ENCODE measurements at places on chromosomes 2 and 18.

DNA sequence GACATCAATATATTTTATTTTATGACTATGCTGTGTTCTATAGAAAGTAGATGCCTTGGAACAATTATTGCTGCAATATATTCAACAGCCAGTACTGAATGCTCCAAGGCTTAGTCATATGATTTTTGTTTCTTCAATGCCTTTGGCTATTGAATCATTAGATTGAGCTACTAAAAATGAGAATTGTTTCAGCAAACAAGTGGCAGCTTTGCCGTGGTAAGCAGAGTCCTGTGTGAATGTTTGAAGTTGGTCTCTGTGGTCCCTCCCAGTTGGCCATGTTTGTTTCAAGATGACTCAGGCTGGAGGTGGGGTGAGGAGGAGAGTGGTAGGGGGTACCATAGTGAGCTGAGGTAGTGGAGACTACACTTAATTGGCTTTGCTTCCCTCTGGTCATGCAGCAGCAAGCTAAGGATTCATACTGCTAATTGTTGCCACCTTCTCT lies 198.6 kb upstream of the EPAS1 start:
- no peak for DNase-seq

DNA sequence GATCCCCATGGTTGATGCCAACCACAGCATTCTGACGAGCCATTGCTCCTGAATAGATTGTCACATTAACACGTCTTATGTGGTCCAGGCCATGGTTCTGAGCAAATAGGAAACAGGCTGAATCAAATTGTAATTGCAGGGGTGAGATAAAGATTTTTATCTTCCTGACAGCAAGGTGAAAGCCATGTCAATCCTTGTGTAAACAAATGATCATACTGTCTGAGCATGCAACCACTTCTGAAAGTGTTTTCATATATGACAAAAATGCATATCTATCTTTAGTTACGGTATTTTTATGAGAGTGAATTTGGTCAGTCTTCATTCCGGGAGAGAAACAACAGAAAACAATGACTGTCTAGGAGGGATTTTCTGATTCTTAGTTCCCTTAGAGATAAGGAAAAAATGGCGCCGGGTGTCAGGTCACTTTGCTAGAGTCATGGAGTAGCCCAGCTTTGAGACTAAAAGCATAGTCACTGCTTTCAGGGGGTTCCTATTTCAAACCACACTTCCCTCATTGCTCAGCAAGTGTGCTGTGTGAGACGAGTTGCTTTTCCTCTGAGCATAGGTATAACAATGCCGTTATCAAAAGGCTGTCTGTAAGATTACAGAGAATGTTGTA lies 958.9 kb downstream of the DCDC2C start:
- no peak for DNase-seq

DNA sequence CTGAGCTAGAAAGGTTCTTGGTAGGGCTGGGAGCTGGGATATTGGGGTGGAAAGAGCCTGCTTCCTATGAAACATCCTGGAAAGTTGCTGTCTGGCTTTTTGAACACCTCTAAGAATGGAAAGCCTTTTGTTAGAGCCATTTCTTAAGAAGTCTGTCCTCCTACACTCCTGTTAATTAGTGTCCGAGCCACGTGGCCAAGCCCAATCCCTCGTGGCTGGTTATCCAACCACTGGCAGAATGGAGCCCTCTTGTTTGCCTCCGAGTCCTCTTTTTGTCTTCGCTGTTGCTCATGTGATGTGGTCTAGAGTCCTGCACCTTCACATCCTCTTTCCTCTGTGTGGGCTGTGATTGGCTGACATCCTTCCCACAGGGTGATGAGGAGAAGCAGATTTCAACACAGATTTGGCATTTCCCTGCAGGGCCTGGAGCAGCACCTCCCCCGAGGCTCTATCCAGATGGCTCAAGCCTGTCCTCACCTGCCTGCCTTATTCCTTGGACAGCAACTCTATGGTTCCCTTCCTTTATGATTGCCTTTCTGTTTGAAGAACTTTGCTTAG lies 8.2 kb upstream of the TOGARAM2 start:
- DNase-seq: no peak

DNA sequence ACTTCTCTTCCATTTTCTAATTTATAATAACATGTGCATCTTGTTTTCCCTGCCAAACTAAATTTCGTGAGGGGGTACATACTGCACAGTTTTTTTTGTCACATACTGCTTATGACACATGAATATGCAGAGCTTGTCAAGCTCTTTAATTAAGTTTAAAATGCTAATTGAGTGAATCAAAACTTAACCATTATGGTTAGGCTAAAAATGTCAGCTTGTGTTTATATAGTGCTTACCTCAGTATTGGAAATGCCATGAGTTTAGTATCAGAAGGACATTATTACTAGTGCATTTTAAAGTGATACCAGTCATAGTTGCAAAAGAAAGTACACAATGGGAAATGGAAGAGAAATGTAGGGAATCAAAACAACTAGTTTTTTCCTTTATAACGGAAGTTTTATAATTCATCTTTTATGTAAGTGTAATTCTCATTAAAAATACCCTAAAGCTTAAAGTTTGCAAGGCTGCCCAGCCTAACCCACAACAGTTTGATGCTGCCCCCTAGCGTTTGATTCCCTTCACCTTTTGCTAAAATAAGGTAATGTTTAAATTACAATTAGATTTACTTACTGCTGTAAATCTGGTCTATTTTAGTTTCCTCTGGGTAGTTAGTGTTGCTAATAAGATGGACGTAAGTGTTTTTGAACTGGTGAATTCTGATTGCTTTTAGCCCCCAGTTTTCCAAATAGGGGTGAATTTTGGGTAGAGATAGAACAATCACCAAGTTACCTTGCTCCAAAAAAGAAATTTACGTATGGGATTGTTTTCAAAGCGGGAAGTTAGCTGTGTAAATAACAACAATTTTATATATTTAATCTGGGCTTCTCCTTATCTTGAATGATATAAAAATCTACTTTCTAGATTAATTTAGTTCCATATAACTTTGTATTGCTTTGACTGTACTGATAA lies 3.2 kb downstream of the SLC39A10 start:
- peak; percentile 73 for DNase-seq

GRCh38 chr2:109275120-109276012 lies 146.4 kb downstream of the SH3RF3 start:
- no peak for DNase-seq

All from uterus (tissue), 4 donors.